ENCODE measurements at places on chromosomes 5 and 9. TPM values are rescaled to one million over a fixed set of nuclear protein-coding genes. Genes with fewer than 3 reads are reported as not detected.

NTNG2 gene
- 0.34 TPM for polyA plus RNA-seq

DMRT3 gene
- polyA plus RNA-seq = 2.6 TPM

HTR1A gene
- not detected for polyA plus RNA-seq

IL4 gene
- polyA plus RNA-seq = not detected

CRHBP gene
- polyA plus RNA-seq = 27.1 TPM

CDKN2A gene
- polyA plus RNA-seq = not detected

PITX1 gene
- polyA plus RNA-seq = 0.09 TPM

PLAC8L1 gene
- 2.6 TPM for polyA plus RNA-seq

ANAPC2 gene
- polyA plus RNA-seq = 46.2 TPM

POU5F2 gene
- 0.10 TPM for polyA plus RNA-seq

GRCh38 chr5:172451771-172452197 lies 2.5 kb downstream of the SH3PXD2B start:
- no peak for DNase-seq

DNA sequence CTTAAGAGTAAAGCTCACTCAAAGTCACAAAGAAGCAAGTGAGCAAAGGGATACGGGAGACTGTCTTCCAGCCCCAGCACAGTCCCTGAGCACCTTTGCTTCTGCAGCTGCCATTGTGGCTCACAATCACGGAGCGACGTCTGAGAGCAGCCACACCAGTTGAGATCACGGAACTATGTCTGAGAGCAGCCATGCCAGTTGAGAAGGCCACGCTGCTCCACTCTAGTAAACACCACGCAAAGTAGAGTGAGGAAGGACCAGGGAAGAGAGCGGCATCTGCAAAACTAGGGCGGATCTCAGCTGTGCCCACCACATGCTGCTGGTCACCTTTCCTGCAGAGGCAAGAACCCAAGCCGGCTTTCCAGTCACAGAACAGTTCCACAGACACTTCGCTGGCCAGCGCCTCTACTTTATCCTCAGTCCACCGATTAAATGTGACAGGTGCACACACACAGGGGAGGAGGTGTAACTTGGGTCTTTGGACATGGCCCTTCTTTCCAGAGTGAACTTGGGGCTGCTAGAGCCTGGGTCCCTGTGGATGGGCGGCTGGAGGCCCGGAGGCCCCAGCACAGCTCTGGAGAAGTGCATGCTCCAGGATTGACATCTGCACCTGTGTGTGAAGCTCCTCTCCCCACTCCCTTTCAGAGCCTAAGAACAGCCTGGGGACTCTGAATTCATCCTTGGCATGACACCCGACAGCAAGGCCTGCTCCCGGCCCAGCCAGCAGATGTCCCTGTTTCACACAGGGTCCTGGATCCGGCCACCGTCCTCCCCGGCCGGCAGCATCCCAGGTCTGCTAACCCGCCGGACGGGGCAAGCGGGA lies 324.9 kb upstream of the IRX4 start:
- no peak for DNase-seq

GRCh38 chr9:123776708-123777537 lies 153.0 kb downstream of the DENND1A start:
- no peak for DNase-seq

DNA sequence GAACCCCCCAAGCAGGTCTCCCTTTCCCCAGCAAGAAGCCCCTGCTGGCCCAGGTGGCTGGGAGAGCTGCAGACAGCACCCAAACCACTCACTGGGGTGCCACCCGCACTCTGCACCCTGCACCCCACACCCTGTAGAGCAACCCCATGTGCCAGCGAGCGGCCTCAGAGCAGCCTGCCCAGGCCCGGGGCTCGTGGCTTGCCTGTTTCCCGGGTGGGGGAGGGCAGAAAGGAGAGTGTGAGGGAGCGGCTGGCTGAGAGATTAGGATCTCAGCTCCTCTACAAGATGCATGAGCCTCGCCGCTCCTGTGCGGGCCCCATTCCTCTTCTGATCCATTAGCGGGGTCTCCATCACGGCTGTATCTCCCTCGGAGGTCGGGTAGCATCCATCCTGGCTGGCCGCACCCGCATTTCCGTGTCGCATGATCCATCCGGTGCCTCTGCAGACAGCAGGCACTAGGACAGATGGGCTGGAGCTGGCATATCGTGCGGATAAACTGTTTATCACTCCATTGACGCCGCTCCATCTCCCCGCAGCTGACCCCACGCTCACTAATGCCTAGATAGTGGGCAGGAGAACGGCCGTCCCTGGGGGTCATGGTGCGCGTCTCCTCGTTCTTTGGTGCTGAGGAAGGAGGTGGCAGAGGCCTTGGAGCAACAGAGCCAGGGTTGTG lies 54.4 kb downstream of the MRPL36 start:
- no peak for DNase-seq

- no peak for DNase-seq
Observed at GRCh38 chr5:159040181-159040580, 59.5 kb downstream of the EBF1 start.

DNA sequence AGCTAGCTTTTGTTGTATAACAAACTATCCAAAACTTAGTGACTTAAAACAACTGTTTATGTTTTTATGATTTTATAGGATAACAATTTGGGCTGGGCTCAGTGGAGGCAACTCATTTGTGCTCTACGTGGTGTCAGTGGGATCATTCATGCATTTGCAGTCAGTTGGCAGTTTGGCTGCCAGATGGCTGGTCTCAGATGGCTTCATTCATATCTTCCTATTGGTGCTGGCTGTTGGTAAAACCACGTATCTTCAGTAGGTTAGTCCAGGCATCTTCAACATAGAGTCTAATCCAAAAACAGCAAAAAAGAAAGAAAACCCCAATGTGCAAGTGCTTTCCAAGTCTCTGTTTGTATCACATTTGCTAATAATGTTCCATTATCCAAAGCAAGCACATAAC lies 51.7 kb upstream of the RIC1 start:
- DNase-seq = no peak

DNA sequence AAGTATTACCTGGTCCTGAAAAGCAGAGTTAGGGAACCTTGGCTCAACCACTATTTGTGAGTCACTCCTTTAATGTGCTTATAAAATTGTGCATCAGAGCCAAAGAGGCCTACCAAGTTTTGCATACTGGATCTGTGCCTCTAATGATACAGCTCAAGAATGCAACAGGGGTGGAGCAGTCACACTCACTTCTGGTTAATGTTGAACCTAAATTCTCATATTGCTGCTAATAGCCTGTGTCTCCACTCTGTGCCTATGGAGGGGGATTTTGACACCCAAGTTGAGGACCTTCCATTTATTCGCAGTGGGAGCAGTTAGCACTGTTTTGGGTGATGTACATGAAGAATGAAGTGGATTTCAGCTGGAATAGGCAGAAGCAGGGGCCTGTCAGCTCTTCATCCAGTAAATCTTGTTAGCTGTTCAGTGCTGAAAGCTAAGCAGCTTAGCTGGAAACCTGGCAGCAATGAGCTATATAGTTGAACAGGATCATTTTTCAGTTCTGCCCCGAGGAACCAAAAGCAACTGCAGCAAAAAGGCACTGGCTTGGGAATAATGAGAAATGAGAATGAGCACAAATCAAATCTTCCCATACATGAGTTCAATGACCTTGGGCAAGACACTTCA lies 9.7 kb downstream of the SH3TC2 start:
- no peak for DNase-seq

DNA sequence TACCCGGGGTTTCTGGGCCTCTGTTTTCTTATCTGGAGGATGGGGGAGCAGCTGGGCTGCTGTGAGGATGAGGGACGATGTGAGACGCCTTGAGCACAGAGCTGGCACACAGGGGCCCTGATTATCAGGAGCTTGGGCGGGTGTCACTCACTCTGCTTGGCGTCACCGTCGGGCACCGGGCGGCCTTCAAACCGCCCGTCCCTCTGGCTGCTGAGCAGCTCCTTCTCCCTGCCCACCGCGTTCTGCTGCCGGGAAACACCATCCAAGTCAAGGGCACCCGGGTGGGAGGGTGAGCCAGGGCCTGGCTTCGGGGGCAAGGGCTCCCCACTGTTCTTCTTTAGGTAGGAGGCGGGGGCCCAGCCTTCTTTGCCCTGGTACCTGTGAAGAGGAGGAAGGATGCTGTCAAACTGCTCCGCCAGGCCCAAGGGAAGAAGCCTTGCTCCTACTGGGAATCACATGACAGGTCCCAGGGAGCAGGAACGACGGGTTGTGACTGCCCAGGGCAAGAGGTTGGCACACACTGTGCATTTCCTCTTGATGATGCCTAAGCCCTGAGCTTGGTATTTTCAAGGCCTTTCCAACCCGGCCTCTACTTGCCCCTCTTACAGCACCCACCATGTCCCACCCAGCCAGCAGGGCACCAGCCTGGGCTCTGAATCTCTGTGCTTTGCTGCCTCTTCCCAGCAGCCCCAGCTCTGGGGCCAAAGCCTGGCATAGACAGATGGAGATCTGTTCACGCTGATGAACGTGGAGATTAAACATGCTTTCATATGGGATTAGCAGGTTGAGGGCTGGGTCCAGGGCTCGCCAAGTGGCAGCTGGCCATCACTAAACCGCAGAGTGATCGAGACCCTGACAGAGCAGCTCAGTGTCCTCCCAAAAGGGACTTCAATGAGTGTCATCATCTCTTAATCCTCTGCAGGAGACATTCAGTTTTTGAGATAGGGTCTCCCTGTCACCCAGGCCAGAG lies 66.9 kb upstream of the UBTD2 start:
- no peak for DNase-seq

GRCh38 chr5:163548649-163549048 lies 43.2 kb downstream of the MAT2B start:
- no peak for DNase-seq

DNA sequence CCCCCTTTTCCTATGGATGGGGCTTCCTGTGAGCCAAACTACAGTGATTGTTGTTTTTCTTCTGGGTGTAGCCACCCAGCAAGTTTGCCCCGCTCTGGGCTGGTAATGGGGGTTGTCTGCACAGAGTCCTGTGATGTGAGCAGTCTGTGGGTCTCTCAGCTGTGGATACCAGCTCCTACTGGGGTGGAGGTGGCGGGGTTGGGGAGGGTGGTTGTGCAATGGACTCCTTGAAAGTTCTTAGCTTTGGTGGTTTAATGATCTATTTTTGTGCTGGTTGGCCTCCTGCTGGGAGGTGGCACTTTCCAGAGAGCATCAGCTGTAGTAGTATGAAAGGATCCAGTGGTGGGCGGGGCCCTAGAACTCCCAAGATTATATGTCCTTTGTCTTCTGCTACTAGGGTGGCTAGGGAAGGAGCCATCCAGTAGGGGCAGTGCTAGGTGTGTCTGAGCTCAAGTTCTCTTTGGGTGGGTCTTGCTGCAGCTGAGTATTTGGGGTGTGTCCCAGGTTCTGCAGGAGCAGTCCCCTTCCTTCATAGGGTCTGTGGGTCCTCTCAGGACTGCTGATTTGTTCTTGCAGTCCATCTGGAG lies 275.6 kb upstream of the PAPPA start:
- DNase-seq = no peak

Measured in renal pelvis (tissue), 12 donors.